Keratinocyte (primary cell): ENCODE measurements at places on chromosomes 2 and 18. TPM values are rescaled to one million over a fixed set of nuclear protein-coding genes. Genes with fewer than 3 reads are reported as not detected.

CYRIA gene
- polyA plus RNA-seq = 0.69 to 1.4 TPM (median 0.79 TPM) in 3 replicates

IL37 gene
- polyA plus RNA-seq = 0.33 to 0.73 TPM (median 0.63 TPM) in 3 replicates

CSRNP3 gene
- 0.61 to 0.88 TPM (median 0.87 TPM) in 3 replicates for polyA plus RNA-seq

RAB6C gene
- 0.02 TPM in 1 of 3 replicates, not detected in the others for polyA plus RNA-seq

SKOR2 gene
- not detected in 3 replicates for polyA plus RNA-seq

UGT1A3 gene
- polyA plus RNA-seq = 0.63 to 3.2 TPM (median 1.8 TPM) in 3 replicates

FAM117B gene
- 0.94 to 1.9 TPM (median 1.3 TPM) in 3 replicates for polyA plus RNA-seq

MC2R gene
- polyA plus RNA-seq = not detected in 3 replicates

RAPGEF4 gene
- polyA plus RNA-seq = 0.76 to 1.6 TPM (median 1.2 TPM) in 3 replicates

SPAG16 gene
- 11.0 to 19.6 TPM (median 11.4 TPM) in 3 replicates for polyA plus RNA-seq

DNA sequence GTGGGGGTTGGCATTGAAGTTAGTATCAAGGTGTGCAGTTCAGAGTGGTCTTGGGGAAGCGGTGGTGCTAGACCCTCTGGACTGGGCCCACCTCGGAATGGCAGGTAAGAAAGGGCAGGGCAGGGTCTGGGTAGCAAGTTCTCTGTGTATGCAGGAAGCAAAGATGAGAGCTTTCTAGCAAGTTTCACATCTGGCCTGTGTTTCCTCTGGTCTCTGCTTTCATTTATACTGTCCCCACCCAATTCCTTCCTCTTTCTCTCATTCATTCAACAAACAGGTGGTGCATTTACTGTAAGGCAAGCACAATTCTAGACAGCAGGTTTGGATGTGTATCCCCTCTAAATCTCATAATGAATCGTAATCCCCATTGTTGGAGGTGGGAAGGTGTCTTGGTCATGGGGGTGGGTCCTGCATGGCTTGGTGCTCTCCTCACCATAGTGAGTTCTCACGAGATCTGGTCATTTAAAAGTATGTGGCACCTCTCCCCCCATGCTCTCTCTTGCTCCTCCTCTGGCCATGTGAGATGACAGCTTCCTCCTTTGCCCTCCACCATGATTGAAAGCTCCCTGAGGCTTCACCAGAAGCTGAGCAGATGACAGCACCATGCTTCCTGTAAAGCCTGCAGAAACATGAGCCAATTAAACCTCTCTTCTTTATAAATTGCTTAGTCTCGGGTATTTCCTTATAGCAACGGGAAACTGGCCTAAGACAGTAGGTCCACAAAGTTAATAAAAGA, 51.8 kb downstream of the PKDCC start:
- DNase-seq = no peak

DNA sequence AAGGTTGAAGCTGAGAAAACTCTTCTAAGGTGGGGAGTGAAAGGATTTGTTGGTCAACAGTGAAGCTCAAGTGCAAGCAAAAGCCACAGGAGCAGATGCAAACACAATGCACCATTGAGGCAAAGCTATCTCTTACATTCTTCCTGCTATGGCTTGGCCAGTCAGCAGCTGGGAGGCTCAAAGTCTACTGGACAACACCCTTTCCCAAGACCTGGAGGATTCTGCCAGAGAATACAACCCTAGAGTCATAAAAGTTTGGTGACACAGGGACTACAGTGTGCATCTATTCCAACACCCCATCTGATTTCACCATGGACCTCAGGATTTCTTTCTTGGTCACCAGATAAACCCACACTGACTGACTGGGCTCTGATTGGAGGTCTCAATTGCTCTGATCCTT, 342.0 kb downstream of the HRH4 start:
- DNase-seq = no peak

- no peak for DNase-seq
These were observed 6.9 kb upstream of the BCL2L11 start for GRCh38 chr2:111113838-111114237.

DNA sequence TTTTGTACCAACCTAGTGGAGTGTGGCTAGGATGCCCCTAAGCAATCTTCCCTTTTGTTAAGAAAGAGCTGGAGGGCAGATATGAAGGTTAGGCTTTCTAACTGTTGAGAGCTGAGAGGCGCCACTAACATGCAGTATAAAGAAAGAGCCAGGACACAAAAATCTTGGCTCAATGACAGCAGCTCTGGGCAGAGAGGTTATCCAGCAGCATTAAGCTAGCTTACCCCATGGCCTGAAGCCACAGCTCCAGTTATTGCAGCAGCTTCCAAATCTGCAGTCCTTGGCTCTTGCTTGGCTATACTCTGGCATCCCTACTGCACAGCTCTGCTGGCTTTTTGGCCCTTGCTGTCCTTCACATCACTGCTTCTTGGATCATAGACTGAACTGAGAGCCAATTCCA, 213.4 kb downstream of the GPD2 start:
- no peak for DNase-seq

- DNase-seq = no peak
These were observed 212.8 kb upstream of the LRRTM1 start for GRCh38 chr2:80517316-80517715.

DNA sequence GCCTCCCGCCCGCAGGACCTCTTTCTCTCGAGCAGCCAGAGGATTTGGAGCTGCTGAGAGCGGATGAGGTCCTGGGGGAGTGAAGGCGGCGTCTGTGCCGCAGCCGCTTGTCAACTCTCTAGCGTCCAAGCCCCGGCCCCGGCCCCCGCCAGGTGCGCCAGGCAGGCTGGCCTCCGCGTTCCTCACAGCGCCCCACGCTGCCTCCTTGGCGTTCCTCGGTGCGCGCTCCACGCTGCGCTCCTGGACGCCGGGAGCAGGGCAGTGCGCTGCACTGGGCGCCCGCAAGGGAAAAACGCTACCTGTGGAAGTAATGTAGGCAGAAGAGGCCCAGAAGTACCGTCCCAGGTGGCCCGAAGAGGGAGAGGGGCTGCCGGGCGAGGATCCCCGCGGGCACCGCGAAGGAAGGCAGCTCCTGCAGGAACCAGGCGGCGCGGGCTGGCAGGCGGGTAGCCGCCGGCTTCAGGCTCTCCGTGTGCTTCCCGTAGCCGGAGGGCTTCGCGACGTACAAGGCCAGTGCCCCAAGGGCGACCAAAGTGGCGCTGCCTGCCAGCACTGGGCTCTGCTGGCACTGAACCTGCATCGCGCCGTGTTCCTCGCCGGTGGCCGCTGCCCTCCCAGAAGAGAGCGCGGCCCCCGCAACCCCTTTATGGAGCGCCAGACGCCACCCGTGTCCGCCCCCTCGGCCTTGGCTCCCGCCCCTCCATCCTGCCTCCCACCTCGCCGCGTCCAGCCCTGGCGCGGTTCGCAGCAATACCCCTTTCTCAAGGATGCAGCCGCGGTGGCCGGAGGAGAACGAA, at the start of gene SRD5A2:
Gene SRD5A2 (minus strand): TSS at position 618 of the 797 bp plus-strand sequence. CDS start 38 bp downstream, at position 580.
- DNase-seq = no peak

GRCh38 chr2:186871881-186872280, 22.9 kb upstream of the ZSWIM2 start:
- DNase-seq = no peak

GRCh38 chr18:74895686-74896085, 298.0 kb downstream of the ZNF407 start:
- DNase-seq = no peak

GRCh38 chr2:189191766-189192165, 12.2 kb upstream of the COL5A2 start:
- no peak for DNase-seq

- DNase-seq = no peak
These were observed 534.6 kb upstream of the TMEFF2 start for GRCh38 chr2:192729369-192729768.

DNA sequence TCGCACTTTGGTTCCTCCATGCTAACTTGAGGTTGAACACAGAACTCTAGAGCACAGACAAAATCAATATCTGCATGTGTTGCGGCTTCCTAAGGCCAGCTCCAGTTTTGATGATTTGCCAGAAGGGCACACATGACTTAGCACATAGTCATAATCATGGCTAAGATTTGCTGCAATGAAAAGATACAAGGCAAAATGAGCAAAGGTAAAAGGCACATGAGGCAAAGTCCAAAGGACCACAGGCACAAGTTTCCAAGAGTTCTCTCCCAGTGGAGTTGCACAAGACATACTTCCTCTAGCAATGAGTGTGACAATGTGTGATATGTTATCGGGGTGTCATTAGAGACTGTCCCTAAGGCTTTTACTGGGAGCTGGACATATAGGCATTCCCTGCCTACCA, 24.2 kb upstream of the CXXC1 start:
- no peak for DNase-seq

DNA sequence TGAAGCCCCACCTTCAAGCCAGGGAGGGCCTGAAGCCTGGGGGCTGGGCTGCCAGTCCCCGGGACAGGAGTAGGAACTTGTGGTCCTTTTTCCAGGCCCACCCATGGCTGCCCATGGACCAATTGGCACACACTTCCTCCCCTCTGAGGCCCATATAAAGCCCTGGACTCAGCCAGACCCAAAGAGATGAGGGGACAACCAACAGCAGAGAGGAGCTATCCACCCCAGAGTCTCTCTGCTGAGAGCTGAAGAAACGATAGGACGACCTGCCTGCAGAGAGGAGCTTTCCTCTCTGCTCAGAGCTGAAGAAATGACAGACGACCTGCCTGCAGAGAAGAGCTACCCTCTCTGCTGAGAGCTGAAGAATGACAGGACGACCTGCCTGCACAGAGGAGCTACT, 43.8 kb upstream of the PEX13 start:
- no peak for DNase-seq

GRCh38 chr18:9756933-9757470, 48.9 kb downstream of the RAB31 start:
- DNase-seq = no peak

DNA sequence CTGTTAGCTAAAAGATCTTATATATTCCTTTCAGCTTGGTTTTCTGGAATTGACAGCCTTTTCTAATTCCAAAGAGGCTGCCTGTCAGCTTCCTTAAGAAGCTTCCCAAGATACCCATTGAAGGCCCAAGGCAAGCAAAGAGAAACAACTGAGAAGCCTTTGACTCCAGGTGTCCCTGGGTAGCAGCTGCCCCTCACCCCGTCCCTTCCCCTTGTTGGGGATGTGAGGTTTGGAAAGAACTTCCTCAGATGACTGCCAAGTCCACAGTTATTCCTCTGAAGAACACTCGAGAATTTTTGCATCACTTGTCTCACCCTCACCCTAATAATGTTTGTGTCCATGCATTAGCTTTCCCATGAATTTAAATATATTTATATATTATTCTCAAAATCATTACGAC, 13.3 kb downstream of the MAPRE3 start:
- no peak for DNase-seq

- no peak for DNase-seq
These were observed 48.2 kb upstream of the PAPOLG start for GRCh38 chr2:60707750-60708371.

DNA sequence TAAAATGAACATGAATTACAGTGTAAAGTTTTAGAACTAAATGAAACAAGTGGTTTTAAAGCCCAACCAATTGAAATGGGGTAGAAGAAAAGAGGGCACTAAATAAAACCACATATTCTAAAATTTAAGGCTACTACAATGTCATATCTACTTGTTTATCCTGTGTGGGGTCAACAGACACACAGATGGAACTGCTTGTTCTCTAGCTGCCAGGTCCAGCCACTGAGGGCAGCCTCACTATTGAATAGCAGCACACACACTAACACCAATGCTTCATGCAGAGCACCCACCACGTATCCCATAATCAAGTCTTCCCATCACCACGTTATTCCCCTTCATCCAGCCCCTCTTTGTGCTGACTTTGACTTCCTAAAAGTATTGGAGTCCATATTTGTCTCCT, 88.1 kb downstream of the SPIRE1 start:
- DNase-seq = no peak

- no peak for DNase-seq
These were observed 4.0 kb upstream of the COL3A1 start for GRCh38 chr2:188970211-188970610.

DNA sequence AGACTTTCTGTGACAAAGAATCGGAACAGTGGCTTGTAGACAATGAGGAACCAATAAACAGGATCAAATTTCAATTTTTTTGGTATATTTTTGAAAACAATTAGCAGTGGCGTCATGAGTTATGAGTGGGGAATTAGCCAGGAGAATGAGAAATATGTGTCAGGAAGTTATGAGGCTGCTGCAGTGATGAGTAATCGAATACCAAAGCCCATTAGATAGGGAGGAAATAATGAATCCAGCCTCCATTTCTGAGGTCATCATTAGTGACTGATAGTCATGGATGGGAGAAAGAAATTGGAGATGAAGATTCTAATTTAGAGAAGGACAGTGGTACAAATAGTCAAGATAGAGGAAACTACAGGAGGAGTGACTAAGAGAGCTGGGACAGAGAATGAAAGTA, 673.1 kb upstream of the VRK2 start:
- DNase-seq = peak; percentile 36

GRCh38 chr2:68658266-68658665, 14.9 kb downstream of the PROKR1 start:
- no peak for DNase-seq

DNA sequence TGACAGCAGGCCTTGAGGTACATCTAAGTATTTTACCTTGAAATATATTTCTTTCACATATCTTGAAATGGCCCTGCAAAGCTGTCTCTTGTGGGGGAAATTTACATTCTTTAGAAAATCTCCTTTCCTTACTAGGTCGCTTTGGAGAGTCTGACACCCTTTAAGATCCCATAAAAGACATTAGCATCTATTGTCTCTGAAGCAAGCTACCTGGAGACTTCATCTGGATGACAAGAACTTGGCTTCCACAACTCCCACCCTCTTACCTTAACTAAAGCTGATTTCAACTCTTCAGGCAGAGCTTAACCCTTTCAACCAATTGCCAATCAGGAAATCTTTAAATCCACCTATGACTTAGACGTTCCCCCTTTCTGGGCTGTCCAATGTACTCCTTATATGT, 219.3 kb downstream of the PIEZO2 start:
- DNase-seq = no peak

GRCh38 chr2:866009-866680, 84.5 kb upstream of the SNTG2 start:
- no peak for DNase-seq

DNA sequence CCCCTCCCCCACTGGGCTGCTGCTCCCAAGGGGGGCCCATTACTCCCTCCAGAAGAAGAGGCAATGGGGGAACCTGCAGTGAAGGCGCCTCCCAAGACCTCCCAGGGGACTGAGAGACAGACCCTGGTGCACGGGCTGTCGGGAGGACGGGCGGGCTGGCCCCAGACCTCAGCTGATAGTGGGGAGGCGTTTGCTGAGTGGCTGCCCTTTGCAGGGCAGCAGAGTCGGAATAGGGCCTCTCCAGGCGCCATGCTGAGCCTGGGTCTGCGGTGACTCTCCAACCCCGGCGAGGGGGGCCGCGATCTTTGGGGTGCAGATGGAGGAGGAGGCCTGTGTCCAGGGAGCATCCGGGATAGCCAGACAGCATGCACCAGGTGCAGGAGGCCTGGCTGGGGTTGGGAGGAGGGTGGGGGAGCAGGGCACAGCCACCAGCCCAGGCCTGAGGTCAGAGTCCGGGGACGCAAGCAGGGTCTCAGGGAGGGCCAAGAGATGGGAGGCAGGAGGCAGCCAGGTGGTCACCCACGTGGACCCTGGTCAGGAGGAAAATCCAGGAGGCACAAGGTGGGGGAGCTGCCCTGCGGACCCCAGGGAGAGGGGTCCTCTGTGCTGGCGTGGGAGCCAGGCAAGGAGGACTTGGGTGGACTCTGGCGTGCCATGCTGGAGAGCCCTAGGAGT, 11.0 kb downstream of the CROCC2 start:
- no peak for DNase-seq

GRCh38 chr2:185817991-185818390, 79.4 kb downstream of the FSIP2 start:
- DNase-seq = no peak

- no peak for DNase-seq
These were observed 445.8 kb downstream of the SATB2 start for GRCh38 chr2:199011908-199012307.

- DNase-seq = no peak
These were observed 297.9 kb downstream of the SOX11 start for GRCh38 chr2:5990086-5990485.

- DNase-seq = no peak
These were observed 15.2 kb upstream of the GALM start for GRCh38 chr2:38650717-38651116.
